ENCODE measurements at places on chromosomes 1 and 21. TPM values are rescaled to one million over a fixed set of nuclear protein-coding genes. Genes with fewer than 3 reads are reported as not detected.

- no peak for DNase-seq
Observed at GRCh38 chr1:244248426-244248825, 197.3 kb downstream of the ZBTB18 start.

- DNase-seq: no peak
Observed at GRCh38 chr1:14954210-14954609, 199.3 kb upstream of the TMEM51 start.

CACHD1 gene
- total RNA-seq: 0.18 TPM

VANGL2 gene
- 3.0 TPM for total RNA-seq

DNA sequence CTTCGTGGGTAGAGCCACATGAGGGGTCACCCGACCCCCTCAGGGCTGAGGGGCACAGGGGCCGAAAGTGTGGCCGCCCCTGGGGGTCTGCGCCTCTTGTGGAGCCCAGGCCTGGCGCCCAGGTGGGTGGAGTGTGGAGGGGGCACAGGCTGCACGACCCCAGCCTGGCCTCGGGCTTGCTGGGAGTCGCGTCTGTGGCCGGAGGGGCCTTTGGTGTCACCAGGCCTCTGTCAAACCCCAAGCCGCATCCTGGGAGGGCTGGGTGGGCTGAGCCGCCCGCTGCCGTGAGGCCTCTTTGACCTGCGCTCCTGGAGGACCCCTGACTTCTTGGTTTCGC, 60.7 kb downstream of the FAAP20 start:
- no peak for DNase-seq

DNA sequence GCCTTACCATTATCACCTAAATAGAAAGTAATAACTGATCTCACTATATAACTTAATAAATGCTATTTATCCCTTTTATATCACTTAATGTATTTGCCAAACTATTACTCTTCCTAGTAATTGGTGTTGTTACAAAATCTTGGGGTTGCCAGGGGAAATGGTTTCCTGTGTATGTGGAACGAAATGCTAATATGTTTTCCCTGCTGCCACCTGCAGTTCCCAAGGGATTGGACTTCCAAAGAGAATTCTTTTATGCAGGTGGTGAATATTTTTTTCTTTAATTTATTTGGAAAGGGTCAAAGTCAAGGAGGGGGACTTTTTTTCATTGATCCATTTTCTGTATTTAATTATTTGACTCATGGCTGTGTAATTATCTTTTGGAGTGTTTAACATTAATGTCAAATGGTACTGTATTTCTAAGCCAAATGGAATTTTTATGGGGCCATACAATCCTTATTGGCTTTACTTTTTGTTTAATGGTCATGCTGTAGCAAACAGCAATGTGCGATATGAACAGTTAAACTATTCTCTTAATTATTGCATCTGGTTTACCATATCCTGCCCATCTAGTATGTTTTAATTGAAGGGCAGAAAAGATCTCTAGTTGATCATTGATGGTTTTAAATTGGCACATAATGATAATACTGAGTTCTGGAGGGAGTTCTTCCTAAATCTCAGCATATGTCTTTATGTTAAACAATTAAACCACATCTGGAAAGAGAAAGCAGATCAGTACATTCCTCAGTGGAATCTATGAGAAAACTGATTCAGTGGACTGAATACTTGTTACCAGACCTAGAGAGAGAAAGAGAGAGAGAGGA, 486.3 kb downstream of the TTLL7 start:
- no peak for DNase-seq

ADORA1 gene
- total RNA-seq: 13.2 TPM

DNA sequence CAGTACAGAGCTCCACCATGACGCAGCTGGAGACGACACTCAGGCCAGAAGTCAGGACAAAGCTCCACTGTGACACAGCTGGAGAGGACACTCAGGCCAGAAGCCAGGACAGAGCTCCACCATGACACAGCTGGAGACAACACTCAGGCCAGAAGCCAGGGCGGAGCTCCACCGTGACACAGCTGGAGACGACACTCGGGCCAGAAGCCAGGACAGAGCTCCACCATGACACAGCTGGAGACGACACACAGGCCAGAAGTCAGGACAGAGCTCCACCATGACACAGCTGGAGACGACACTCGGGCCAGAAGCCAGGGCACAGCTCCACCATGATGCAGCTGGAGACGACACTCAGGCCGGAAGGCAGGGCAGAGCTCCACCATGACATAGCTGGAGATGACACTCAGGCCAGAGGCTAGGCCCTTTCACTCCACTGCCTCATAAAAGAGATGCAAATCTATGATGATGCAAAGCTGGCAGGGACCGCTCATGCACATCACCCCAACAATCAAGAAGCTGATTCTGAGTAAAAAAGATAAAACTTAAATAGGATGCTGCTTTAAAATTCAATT, 13.6 kb upstream of the OR2B11 start:
- no peak for DNase-seq

TCEA3 gene
- total RNA-seq: 0.95 TPM

DNA sequence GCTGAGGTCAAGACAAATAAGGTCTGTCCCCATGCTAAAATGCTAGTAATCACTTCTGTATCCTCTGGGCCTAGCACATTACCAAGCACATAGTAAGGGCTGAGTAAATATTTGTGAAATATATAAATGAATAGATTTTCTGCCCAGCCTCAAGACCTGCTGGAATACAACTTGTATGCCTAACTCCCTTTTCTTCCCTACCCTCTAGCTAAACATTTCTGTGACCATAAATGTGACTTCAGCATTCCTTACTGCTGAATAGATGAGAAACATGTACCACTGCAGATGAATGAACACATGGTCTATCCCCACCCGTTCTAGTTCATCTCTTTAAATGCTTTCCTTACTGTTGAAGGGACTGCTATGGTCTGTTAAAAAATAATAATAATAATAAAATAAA, 209.0 kb upstream of the HOOK1 start:
- DNase-seq: no peak

GRCh38 chr1:163170331-163170730, 32.4 kb downstream of the RGS5 start:
- no peak for DNase-seq

GRCh38 chr1:201275253-201275666, 8.0 kb upstream of the PKP1 start:
- peak; percentile 58 for DNase-seq

GRCh38 chr1:201551877-201552731, 13.2 kb downstream of the NAV1 start:
- no peak for DNase-seq

DNA sequence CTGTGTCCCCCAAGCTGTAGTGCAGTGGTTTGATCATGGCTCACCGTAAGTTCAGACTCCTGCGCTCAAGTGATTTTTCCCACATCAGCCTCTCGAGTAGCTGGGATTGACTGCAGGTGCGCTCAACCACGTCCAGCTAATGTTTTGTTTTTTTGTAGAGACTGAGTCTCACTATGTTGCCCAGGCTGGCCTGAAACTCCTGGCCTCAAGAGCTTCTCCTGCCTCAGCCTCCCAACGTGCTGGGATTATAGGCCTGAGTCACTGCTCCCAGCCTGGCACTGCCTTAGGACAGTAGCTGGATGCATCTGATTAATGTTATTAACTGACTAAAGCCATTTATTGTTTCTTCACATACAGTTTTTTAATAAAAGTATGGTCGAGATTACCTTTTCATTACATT, 40.2 kb downstream of the RNF11 start:
- DNase-seq: no peak

GRCh38 chr1:179831852-179832699, 45.5 kb downstream of the TOR1AIP2 start:
- DNase-seq: no peak

ELF3 gene
- total RNA-seq: 3.8 TPM

DNA sequence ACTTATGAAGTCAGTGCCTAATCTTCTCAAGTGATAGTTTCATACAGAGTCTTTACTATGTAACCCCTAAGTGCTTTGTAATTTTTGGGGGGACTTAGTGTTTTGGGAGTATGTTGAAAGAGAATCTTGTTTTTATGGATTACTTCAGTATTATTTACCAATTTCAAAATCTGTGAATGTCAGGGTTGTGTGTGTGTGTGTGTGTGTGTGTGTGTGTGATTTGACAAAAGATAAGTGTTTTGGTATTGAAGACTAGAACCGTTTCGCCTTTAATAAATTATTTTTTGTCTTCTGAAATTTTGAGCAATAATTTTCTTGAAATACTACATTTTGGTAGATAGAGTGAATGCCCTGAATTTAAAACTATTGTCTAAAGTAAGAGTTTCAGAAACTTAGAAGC, 5.8 kb downstream of the MAGI3 start:
- DNase-seq: no peak

PPIAL4G gene
- not detected for total RNA-seq

OR6K3 gene
- total RNA-seq: not detected

TPTE gene
- total RNA-seq: not detected

FCGR2B gene
- not detected for total RNA-seq

- no peak for DNase-seq
Observed at GRCh38 chr1:151915061-151915686, 5.9 kb upstream of the THEM4 start.

GPX7 gene
- not detected for total RNA-seq

DNA sequence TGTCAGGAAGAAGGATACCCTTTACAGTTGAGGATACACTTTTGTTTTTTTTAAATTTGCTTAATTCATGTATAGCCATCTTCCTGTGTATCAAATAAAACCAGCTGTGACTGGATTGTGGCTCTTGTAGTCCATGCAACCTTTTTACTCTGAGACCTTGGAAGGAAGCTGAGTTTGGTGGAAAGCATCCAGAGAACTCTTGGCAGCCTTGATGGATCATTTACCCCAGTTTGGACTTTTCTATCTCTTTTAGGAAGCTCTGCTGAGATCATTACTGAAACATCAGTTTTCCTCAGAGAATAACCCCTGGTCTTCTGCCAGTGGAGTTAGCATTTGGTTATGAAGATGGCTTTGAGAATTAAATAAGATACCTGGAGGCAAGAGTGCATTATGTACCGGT, 21.2 kb upstream of the APOBEC4 start:
- no peak for DNase-seq

GRCh38 chr1:183238071-183238470, 52.0 kb downstream of the LAMC2 start:
- DNase-seq: no peak

CDA gene
- not detected for total RNA-seq

- no peak for DNase-seq
Observed at GRCh38 chr1:212218911-212219310, 66.3 kb upstream of the PPP2R5A start.

PDC gene
- not detected for total RNA-seq

DNA sequence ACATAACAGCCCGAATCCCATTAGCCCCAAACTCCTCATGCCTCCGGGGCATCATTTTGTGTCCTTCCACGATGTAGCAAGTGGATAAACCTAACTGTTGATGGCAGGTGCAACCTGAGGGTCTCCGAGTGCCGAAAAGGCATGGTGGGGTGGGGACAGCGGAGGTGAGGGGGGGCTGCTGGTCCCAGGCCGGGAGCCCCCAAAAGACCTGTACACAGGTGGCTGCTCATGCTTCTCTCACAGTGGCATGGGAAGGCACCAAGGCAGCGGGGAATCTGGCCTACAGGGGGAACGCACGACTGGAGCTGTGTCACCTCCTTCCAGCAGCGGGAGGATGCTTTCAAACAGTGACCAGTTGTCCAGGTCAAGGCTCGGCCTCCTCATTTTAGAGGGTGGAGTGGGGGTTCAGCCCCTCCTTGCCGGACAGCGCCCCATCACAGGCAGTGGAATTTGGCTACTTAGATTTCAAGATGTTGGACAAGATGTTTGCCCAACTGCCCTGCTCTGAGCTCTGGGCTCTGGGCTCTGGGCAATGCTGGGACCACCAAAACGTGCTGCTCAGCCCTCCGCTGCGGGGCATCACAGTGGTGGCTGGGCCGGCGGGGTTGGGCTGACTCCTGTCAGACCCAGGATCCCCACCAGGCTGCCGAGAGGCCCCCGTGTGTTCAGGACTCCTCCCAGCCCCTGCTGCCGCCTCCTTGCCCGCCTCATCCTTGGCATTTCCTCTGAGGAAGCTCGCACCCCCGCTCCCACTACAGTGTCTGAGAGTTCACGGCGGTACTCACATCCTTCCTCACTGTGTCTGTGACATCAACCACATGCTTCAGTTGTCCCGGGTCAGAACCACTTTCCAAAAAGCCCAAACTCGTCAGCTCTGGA, 7.6 kb downstream of the DNMT3L start:
- no peak for DNase-seq

DNA sequence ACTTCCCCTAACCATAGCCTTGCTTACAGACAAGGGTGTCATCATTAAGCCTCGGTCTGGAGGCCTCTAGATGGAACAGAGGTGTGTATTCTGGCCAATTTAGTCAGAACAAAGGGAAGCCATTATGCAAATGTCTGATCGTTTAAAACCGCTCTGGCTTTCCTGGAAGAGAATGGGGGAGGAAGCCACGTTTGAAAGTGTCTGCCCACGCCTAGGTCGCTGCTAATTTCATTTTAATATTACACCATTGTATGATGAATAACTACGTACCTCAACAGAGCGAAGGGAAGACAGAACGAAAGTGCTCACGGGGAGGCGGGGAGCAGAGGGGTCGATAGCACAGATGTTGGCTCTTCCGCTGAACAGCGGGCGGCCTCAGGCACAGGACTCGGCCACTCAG, 41.1 kb upstream of the CSF3R start:
- no peak for DNase-seq

GRCh38 chr1:13708380-13708982, 8.5 kb downstream of the PRDM2 start:
- DNase-seq: no peak

ST6GALNAC5 gene
- total RNA-seq: not detected

DNA sequence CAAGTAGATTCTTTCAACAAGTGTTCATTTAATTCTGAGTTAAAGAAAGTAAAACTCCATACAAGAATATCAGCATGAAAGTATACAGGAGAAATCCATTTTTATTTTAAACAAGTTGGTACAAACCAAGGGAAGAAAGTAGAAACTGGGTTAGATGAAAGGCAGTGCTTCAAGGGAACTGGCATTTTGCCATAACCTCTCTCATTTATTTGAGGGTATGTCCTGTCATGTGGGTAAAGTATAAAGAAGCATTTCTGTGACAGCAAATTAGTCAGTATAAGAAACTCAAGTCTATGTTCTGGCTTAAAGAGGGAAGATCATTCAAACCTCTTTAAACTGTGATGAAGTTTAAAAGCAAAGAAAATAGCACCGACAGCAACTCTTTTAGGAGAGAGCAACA, 32.0 kb downstream of the OLFM3 start:
- DNase-seq: no peak

KIAA1614 gene
- 0.07 TPM for total RNA-seq

EFNA3 gene
- 5.1 TPM for total RNA-seq

LYPD8 gene
- not detected for total RNA-seq

KPNA6 gene
- 30.8 TPM for total RNA-seq

SLC6A9 gene
- total RNA-seq: 0.55 TPM

MTF2 gene
- total RNA-seq: 26.1 TPM

All from G401 (cell line).